Hematopoietic multipotent progenitor cell treated with erythropoietin and hydrocortisone succinate and interleukin-3 and kit ligand, for 15 days (in vitro differentiated cells): ENCODE measurements at places on chromosomes 16 and 17.

DNA sequence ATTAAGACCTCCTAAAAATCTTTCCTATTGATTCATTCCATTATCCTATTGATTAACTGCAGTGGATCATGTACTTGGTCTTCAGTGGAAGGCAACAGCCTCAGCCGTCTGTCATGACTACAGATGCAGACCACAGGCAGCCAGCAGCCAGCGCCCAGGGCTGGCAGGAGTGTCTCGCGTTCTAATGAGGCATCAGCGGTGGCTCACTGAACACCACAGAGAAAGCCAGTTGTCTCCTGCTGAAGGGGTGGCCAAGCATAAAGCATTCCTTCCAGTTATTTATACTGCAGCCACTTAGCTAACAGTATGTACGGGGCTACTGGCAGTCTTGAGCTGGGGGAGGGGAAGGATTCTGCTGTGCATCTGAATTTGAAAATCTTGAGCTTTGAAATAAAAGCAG is 214.3 kb downstream of the IRX3 start:
- DNase-seq: no peak

DNA sequence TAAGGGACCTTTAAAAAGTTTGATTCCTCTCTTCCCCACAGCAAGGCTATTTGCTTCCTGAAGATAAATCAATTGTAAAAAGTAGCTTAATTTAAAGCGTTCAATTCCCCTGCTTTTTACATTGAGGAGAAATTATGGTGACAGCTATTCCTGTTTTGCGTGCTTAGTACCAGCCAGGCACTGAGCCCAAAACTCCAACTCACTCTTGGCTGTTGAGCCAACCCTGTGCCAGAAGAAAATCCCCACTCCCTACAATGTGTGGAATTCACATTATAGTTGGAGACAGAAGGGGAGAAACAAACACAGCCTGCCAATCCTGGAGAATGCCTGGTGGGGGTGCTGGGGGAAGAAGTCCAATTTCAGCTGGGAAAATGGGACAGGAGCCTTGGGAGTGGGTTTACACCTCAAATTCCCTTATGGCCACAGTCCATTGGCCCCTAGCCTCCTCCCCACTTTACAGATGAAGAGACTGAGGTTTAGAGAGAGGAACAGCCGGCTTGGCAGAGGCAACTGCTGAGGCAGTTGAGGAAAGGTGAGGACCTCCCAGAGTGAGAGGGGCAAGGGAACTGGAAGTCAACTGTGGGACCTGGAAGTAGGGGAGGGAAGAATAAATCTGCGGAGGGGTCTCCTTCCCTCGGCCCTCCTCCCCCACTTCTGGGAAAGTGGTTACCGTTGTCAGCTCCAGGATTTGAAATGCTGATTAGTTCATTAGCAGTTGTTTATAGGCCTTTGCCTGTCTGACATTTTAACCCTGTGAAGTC is 26.1 kb downstream of the CDH1 start:
- DNase-seq: no peak

- DNase-seq: no peak
These were observed 21.1 kb upstream of the SPATA32 start for GRCh38 chr17:45282683-45283644.

DNA sequence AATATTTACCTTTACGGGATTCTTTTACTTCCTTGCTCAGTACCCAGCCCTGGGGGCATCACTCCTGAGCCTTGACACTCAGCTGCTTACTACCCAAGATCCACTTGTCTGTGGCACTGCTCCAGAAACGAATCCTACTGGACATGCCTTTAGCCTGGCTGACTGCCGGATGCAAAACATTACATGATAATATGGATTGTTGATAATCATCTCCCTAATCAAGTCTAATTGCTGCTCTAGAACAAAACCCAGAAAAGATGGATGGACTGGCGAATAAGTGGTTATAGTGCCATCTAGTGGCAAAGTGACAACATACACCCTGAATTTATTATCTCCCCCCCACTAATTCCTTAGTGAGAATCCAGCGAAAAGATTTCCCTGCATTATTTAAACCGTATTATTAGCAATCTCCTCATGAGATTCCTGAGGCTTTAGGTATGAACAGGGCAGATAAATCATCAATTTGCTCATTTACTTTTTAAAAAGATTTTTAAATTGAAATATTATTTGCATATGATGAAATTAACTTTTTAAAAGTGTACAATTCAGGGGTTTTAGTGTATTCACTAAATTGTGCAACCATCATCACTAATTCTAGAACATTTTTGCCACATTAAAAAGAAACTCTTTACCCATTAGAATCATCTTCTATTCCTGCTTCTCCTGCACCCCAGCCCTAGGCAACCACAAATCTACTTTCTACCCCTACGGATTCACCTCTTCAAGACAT is 61.6 kb downstream of the RGS9 start:
- peak; percentile 83 for DNase-seq

- DNase-seq: no peak
These were observed 11.4 kb downstream of the HLF start for GRCh38 chr17:55275894-55276804.

DNA sequence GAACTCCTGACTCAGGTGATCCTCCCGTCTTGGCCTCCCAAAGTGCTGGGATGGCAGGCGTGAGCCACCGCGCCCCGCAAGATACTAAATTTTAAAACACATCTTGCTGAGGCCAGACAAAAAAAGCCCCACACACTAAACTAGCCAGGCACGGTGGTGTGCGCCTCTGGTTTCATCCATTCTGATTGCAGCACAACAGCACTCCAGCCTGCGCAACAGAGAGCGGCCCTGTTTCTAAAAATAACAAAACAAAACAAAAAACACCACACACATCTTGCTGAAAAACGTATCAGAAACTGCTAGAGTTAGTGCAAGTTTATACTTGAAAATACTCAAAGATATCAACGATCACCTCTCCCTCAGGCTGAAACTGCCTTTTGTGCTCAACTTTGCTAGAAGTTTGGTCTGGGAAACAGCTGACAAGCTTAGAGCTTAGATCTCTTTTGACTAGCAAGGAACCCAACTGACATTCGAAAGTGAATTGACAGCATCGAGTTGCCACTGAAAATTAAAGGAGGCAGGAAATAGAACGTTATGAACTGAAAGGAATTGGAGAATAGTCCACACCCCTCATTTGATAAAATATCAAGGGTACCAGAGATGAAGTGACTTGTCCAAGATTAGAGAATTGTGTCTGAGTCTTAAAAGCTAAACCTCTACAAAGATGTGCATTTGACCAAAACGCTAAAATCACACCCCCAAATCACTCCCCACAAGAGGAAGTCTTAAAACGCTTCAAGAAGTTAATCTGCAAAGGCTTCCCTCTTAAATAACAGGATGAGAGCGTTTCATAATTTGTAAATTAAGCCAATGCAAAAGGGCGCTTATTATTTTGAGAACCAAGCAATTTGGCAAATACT is 908 bp downstream of the COG4 start:
- peak; percentile 24 for DNase-seq
